ENCODE measurements at places on chromosomes 5 and 9. TPM values are rescaled to one million over a fixed set of nuclear protein-coding genes. Genes with fewer than 3 reads are reported as not detected.
A peak's percentile ranks its signal among the peaks of the same experiment; 100 is the strongest.

- no peaks in the 10 kb centered on the region for H3K27me3 ChIP-seq
- H3K27ac ChIP-seq: no peak overlapping the region
- H3K36me3 ChIP-seq: no peaks in the 10 kb centered on the region
- H3K4me3 ChIP-seq: no peak overlapping the region
- H3K4me1 ChIP-seq: no peaks in the 10 kb centered on the region
- DNase-seq: no peak
Observed at GRCh38 chr5:25362799-25363198, 718.0 kb upstream of the CDH10 start.

DNA sequence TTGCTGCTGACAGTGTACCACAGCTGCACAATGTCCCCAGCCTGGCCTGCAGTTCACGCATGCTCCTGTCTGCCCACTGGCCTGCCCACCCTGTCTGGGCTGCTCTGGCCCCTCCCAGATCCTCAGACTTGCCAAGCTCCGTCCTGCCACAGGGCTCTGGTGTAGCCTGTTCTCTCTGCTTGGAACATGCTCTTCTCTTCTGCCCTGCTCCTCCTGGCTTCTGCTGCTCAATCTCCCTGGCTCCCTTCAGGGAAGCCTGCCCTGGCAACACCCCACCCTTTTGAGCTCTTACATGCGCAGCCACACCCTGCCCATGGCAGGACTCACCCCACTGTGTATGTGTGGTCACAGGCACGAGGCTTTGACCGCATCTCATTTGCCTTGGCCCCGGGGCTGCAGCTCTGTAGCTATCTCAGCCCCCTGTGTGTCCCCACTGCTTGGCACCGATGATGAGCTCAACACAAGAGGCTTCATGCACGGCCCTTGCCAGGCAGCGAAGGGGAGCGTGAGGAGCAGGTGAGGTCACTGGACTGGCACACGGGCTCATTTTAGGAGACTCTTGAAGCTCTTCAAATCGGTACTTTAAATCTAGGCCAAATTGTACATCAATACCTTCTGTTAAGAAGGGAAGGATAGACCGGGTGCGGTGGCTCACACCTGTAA lies 20.4 kb upstream of the BRD3 start:
- peaks cover 33% of the 10 kb centered on the region for H3K27me3 ChIP-seq
- H3K4me3 ChIP-seq: no peak overlapping the region
- no peak overlapping the region for H3K27ac ChIP-seq
- no peaks in the 10 kb centered on the region for H3K36me3 ChIP-seq
- no peak for DNase-seq

YIPF5 gene
- 66.6 TPM for total RNA-seq

DNA sequence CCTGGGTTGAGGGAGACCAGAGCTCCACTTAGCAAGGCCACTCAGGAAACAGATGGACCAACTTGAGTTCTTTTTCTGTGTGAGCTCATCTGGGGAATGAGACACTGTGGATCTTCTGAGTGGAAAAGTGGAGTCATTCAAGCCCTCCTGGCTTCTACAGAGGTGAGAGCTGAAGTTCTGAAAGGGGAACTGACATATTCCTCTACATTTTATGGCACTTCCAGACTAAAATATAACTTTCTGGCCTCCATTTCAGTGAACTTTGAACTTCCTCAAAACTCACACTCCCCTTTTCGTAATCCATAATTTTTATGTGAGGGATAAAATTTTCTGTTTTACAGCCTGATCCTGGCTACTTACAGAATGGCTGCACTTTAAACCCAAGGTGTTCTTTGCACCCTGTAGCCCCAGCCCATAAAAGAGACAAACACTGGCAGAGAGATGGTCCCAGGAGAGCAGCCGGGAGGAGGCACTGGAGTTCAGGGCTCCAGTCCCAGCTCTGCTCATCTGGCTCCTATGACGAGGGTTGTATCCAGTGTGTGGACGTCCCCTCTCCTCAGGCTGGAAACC lies 10.8 kb downstream of the SPAAR start:
- no peaks in the 10 kb centered on the region for H3K4me1 ChIP-seq
- H3K4me3 ChIP-seq: no peak overlapping the region
- no peaks in the 10 kb centered on the region for H3K27me3 ChIP-seq
- no peak overlapping the region for H3K27ac ChIP-seq

- no peak for DNase-seq
- H3K4me1 ChIP-seq: no peaks in the 10 kb centered on the region
- H3K27me3 ChIP-seq: no peaks in the 10 kb centered on the region
- no peaks in the 10 kb centered on the region for H3K36me3 ChIP-seq
- H3K4me3 ChIP-seq: no peak overlapping the region
- no peak overlapping the region for H3K27ac ChIP-seq
Observed at GRCh38 chr9:84871983-84872382, 202.5 kb downstream of the NTRK2 start.

DNA sequence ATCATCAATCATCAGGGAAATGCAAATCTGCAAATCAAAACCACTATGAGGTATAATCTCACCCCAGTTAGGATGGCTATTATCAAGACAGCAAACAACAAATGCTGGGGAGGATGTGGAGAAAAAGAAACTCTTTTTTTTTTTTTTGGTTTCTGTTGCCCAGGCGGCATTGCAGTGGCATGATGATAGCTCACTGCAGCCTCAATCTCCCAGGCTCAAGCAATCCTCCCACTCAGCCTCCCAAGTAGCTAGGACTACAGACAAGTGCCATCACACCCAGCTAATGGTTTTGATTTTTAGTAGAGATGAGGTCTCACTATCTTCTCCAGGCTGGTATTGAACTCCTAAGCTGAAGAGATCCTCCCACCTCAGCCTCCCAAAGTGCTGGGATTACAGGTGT lies 5.4 kb upstream of the CNTRL start:
- no peak for DNase-seq
- H3K27ac ChIP-seq: no peak overlapping the region
- H3K4me1 ChIP-seq: peaks cover 16% of the 10 kb centered on the region
- H3K27me3 ChIP-seq: no peaks in the 10 kb centered on the region
- no peak overlapping the region for H3K4me3 ChIP-seq

GRCh38 chr9:15246708-15247107 lies 60.3 kb downstream of the TTC39B start:
- H3K4me1 ChIP-seq: peaks cover 14% of the 10 kb centered on the region
- H3K4me3 ChIP-seq: no peak overlapping the region
- H3K36me3 ChIP-seq: no peaks in the 10 kb centered on the region
- peak overlapping the region; percentile 41 for H3K27ac ChIP-seq
- peak; percentile 41 for DNase-seq
- H3K27me3 ChIP-seq: no peaks in the 10 kb centered on the region

NR5A1 gene
- not detected for total RNA-seq

CEMIP2 gene
- 89.0 TPM for total RNA-seq

DNA sequence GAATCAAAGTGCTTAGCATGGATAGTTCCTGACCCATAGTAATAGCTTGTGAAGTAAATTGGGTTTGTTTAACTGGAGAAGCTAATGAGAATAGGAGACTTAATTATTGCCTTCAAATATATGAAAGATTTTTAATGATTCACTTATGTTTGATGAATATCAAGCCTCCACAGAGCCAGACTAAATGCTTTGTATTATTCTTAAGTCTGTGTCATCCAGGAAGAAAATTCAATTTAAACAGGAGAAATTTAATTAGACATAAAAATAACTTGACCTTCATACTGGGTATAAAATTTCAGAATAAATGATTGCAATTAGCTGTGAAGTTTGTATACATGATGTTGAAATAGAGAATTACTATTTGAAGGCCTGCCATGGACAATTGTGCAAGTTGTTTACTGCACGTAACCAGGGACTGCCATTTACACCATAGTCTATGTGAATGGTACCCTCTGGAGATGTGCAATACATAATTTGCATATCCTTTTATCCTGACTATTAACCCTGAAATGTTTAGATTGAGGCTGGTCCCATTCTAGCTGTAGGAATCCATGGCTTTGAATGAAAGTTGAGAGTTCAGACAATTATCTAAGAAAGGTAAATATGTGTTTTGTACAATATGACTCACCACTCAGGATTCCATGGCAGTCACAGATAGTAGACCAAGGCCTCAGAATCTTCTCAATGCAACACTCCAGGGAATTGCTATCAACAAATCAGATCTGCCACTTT lies 133.5 kb upstream of the IL12B start:
- H3K27me3 ChIP-seq: peaks cover 11% of the 10 kb centered on the region
- H3K4me1 ChIP-seq: peaks cover 18% of the 10 kb centered on the region
- no peak overlapping the region for H3K27ac ChIP-seq
- no peak for DNase-seq

GRCh38 chr9:112863214-112863613 lies 27.5 kb downstream of the SLC46A2 start:
- no peaks in the 10 kb centered on the region for H3K4me1 ChIP-seq
- no peak for DNase-seq
- H3K36me3 ChIP-seq: no peaks in the 10 kb centered on the region
- no peak overlapping the region for H3K4me3 ChIP-seq

DNA sequence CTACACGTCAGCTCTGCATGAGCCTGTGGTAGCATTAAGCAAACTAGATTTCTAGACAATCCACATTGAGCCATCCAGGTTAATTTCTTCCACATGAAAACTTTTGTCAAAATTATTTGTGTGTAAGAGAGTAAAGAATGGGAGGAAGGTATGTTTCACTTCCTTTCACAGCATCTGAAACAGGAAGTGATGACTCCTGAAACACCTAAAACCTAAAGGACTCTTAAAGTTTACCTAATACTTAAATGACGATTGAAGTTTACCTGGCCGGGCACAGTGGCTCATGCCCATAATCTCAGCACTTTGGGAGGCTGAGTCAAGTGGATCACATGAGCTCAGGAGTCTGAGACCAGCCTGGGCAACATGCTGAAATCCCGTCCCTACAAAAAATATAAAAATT lies 223.8 kb downstream of the CEMIP2 start:
- H3K36me3 ChIP-seq: no peaks in the 10 kb centered on the region
- no peaks in the 10 kb centered on the region for H3K27me3 ChIP-seq
- no peak for DNase-seq
- H3K27ac ChIP-seq: no peak overlapping the region

DNA sequence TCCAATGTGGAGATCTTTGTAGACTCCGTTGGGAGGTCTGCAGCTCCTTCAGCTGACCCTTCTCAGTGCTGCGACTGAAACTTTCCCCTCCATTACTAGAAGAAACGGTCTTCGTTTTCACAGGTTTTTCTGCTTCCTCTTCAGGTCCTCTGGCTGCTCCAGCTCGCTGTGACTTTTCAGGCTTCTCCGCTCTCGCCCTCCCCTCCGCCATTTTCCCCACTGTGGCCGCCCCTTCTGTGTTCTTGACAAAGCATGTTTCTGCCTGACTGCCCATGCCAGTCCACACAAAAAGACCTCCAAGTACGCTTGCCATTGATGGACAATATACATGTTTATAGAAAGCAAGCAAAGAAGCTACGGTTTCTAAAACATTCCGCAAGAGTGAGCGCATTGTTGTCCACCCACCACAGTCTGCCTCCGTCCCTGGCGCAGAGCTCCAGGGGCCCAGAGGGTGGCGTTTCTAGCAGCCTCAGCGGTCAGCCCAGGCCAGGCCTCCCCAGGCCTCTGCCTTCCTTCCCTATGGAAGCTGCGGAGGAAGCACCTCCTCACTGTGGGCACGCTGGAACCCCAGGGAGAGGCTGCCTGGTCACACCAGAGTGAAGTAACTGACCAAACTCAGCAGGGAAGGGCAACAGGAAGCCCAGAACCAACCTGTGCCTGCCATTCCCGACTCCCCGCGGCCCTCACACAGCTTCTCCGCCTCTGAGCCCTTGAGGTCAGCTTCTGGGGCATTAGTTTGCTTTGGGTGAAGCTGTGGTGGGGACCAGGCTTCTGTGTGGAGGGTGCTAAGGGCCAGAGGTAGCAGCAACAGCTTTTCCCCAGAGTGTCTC lies 19.9 kb upstream of the S1PR3 start:
- no peaks in the 10 kb centered on the region for H3K36me3 ChIP-seq
- H3K27me3 ChIP-seq: peaks cover 29% of the 10 kb centered on the region
- no peak for DNase-seq
- H3K27ac ChIP-seq: no peak overlapping the region
- H3K4me3 ChIP-seq: no peak overlapping the region

GM2A gene
- 22.4 TPM for total RNA-seq
